Effector memory CD4-positive, alpha-beta T cell (primary cell): ENCODE measurements at places on chromosomes 7 and 10.

- no peak for DNase-seq
These were observed 814.9 kb upstream of the C7orf33 start for GRCh38 chr7:147775516-147776284.

DNA sequence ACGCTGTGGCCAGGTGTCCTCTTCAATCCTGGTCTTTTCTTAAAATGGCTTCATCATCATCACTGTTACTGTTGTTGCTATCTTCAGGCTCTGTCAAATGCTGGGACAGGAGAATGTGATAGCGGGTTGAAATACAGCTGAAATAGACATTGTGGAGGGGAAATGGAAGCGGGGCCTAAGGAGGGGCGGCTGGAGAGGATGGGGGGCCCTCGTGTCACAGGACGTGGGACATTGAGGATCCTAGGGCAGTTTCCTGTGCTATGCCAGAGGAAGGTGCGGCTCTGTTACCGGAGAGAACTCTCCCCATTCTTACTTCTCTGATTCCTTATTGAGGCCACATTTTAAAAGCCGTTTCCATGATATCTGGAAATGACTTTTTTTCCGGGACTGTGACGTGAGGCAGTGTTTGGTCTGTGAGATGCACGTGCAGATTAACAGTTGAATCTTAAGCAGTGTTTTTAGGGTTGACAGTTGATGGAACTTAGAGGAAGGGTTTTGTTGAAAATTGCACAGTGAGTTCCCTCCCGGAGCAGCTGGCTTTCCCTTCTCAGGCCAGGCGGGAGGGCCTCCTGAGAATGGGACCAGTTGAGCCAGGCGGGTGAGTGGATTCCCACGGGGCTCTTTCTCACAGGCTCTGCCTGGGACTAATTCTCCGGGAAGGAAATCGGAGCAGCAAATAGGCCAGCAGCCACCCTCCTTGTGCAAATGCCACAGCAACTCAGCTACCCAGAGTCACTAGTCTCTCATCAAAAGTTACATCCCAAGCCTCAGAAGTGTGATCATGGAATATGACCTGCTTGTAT is 125.2 kb downstream of the TACC2 start:
- no peak for DNase-seq

GRCh38 chr7:114086914-114087652 is 168.3 kb upstream of the PPP1R3A start:
- no peak for DNase-seq

- DNase-seq, result no peak
These were observed 2.3 kb downstream of the CDH23 start for GRCh38 chr10:71398976-71399375.
